EH (cell line): ENCODE measurements at places on chromosomes 5 and 9.

DNA sequence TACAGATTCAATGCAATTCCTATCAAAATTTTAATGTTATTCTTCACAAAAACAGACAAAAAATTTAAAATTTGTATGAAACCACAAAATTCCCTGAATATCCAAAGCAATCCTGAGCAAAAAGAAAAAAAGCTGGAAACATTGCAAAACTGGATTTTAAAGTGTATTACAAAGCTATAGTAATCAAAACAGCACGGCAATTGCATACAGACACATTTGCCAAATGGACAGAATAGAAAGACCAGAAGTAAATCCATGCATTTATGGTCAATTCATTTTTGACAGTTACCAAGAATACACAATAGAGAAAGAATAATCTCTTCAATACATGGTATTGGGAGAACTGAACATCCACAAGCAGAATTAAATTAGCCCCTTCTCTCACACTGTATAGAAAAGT is 110.5 kb downstream of the TMEM232 start:
- no peak for DNase-seq

DNA sequence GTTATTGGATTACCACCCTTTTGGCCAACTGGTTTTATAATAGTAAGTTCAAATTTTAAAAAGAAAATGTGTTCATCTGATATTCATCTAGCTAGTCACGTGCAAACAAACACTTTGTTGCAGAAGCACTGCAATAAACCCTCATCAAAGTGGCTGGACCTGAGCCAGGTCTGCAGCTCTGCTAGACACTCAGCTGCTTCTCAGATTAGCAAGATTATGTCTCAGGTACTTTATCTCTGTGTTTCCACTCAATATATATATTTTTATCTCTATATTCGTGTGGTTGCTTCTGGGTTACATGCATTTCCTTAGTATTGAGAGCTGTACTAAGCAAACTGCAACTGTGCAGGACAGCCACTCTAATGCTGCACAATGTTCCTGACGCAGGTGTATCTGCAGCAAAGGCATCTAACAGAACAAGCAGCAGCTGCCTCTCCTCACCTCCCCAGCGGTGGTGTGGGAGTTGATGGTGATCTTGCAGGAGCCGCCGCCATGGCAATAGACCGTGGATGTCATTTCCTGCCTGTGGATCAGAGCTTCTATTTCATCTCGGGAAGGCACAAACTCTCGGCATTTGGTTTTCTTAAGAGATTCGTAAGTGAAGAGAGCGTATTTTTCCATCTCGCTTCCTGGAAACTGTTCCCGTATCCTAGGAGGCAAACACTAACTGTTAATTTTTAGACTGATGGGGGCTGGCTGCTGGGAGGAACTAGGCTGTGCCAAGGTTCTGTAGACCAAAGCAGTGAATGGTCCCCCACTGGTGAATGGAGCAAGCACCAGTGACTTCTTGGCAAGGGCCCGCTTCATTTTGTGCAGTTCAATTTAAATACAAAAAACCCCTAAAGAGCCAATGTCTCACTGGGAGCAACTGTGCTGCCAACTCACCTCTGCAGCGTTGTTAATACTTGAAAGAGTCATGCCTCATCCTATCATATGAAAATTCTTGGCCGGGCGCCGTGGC is 56.7 kb upstream of the RETREG1 start:
- no peak for DNase-seq

- DNase-seq: no peak
These were observed 108.9 kb upstream of the CHD1 start for GRCh38 chr5:99037668-99038067.

DNA sequence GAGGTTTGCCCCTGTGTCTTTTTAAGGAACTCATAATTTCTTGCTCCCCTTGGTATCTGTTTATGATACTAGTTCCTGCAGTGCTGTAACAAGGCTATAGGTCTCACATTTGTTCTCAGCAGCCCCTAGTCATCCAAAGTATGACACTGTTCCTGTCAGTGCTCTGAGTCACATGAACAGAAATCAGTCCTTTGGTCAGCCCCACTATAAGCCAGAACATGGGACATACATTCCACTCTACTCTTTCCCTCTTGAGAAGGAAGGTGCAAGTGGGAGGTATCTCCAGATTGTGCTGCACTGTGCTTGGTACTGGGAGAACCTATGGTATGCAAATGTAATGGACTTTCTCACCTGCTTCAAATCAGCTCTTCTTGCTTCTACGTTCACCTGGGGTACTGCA is 87.0 kb downstream of the IARS1 start:
- DNase-seq: peak; percentile 27

DNA sequence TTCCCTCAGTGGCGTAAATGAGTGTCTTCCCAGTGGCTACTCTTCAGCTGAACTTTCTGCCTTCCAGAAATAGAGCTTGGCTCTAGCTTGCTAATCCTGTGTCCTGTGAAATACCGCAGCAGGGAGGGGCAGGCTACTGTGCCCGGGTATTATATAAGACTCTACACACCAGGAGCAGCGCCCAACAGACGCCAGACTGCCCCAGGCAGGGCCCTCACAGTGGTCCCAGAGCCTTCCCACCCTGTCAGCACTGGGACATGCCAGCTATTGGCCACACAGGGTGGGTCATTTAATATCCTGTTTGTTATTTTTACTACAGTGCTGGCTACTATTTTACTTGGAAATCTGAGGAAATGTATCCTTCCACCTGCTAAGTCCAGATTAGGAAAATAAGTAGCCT is 121.0 kb downstream of the FEM1C start:
- no peak for DNase-seq

GRCh38 chr5:163534492-163535094 is 29.2 kb downstream of the MAT2B start:
- no peak for DNase-seq

GRCh38 chr9:133750982-133751649 is 13.0 kb upstream of the SARDH start:
- no peak for DNase-seq

DNA sequence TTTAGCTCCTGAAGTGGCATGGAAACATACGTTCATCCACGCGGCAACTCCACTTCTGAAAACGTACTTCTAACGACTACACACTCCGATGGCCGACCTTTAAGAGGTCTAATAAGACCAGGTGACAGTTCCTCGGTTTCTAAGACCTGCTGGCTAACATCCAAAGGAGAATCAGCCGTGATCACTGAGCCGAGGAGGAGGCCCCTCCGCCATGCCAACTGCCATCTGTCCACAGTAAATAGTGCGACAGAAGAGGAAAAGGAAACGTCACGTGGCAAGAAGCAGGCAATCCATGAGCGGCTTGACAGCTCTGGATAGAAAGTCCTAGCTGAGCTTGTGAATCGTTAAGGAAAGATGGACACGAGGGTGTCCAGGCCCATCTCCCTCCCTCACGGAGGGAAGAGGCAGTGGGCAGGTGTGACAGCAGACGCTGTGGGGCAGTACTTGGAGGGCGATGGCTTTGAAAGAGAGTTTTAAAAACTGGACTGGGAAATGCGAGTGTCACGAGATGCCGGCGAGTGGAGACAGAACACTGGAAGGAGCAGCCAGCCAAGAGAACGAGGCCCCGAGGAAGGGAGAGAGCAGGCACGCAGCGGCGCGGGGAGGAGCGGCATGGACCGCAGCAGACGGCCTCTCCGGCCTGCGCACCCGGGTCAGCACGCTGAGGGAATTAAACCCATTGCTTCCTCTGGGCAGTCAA is 66.7 kb upstream of the TBC1D9B start:
- DNase-seq: no peak

- DNase-seq: no peak
These were observed 13.1 kb upstream of the HSD17B4 start for GRCh38 chr5:119439140-119439631.

GRCh38 chr9:134286471-134287245 is 39.6 kb upstream of the RXRA start:
- peak; percentile 7 for DNase-seq

GRCh38 chr5:145944328-145944727 is 8.0 kb downstream of the SH3RF2 start:
- no peak for DNase-seq

GRCh38 chr5:148312153-148312552 is at the start of gene SPINK7:
TSS of gene SPINK7 (plus strand) at chr5:148312423. CDS start at chr5:148312484, 61 bp downstream.
- DNase-seq: no peak

- DNase-seq: peak; percentile 66
These were observed 37.8 kb upstream of the ATP6V1G1 start for GRCh38 chr9:114549697-114550330.

DNA sequence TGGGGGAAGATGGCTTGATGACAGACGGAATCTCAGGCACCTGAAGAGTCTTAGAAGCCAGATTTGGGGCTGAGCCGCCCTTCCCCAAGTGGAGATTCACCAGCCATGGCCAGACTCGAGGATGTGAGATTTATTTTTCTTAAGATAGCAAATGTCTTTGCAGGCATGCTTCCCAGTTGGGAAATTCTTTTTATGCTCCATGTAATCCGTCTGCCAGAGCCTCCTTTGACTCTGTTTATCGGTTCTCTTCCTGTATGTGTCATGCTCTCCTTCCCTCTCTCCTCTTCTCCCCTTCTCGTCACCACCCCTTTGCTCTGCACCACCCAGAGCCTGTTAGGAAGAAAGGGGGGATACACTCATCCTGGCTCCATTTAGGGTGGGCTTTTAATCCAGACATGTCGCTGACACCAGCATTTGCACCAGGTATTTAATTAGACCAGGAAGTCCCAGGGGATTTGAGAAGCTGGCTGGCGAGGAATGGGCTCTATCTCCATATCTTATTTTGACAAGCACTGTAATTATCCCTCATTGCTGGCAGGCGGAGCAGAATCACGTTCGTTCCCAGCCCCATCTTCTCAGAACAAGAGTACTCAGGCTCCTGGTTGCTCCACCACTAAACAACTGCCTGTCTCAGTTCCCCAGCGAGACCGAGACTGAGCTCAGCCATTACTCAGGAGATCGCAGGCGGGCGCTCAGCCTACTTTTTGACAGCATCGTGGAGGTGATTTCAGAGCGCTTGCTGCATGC is 50.9 kb downstream of the KCNIP1 start:
- peak; percentile 6 for DNase-seq

- DNase-seq: no peak
These were observed 97.0 kb upstream of the NIPAL4 start for GRCh38 chr5:157362982-157363381.

- no peak for DNase-seq
These were observed 50.2 kb upstream of the ZBTB43 start for GRCh38 chr9:126754436-126755316.

DNA sequence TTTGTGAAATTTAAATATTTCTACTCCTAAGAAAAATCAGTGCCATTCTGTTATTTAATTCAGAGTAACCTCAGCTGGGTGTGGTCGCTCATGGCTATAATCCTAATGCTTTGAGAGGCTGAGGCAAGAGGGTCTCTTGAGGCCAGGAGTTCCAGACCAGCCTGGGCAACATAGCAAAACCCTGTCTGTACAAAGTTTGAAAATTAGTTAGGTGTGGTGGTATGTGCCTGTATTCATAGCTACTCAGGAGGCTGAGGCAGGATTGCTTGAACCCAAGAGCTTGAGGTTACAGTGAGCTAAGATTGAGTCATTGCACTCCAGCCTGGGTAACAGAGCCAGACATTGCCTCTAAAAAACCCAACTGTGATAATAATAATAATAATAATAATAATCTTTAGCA is 44.8 kb upstream of the CNTLN start:
- no peak for DNase-seq

DNA sequence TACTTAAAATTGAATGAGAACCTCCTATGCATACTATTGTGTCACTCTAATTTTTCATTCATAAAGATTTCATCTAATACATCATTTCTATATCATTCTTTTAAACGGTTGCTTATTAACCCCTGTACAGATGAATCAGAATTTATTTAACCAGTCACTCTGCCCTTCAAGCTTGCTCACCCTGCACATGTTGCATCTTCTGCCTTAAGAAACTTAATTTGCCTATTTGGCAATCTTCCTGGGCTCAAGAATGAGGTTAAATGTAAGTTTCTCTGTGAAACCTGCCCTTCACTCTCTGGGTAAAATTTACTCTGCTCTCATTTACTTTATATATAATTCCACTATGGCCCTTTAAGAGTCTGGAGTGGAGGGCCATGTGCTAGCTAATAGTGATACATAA is 434.7 kb upstream of the ZNF608 start:
- DNase-seq: no peak

GRCh38 chr5:118017536-118017935 is 970.8 kb downstream of the DTWD2 start:
- no peak for DNase-seq

DNA sequence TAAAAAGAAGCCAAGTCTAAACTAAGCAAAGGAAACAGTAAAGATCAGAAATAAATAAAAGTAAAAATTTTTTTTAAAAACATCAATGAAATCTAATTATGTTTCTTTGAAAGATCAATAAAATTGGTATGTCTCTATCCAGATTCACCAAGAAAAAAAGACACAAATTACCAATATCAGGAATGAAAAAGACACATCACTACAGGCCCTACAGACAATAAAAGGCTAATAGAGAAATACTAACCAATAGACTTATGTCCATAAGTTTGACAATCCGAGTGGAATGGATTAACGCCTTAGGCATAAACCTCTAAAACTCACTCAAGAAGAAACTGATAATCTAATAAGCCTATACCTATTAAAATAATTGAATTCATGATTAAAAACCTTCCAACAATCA is 12.4 kb downstream of the BRD3OS start:
- no peak for DNase-seq

- DNase-seq: peak; percentile 42
These were observed 213.4 kb downstream of the PRR16 start for GRCh38 chr5:120677481-120677880.

DNA sequence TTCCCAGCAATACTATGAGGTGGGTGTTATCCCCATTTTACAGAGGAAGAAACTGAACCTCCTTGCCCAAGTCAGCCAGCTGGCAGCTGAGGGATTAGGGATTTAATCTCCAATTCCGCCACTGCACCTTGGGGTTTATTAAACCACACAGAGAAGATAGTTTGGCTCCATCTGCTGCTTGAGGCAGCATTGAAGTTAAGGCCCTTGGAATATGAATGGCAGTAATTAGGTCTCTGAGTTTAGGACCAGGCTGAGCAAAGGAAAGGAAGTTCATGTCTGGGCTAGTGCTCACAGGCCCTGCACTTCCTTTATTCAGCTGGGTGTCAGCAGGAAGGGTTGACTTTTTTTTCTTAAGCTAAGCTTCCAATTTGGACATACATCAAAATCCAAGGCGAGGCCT is 86.9 kb upstream of the GDNF start:
- DNase-seq: peak; percentile 30

DNA sequence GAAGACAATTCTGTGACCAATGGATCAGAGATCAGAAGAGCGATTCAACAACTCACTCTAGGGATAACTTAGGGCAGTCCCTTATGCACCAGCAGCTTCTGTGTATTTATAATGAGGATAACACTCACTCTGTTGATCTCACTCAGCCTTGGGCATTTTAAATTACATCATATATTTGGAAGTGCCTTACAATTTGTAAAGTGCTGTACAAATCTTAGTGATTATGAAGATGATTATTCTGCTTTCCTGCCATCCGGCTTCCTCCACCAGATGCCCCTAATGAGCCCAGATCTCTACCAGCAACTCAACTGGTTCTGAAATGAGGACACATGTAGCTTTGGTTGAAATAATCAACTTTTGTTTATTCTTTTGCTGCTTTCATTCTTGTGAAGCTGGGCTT is 105.3 kb downstream of the PCSK1 start:
- peak; percentile 47 for DNase-seq

DNA sequence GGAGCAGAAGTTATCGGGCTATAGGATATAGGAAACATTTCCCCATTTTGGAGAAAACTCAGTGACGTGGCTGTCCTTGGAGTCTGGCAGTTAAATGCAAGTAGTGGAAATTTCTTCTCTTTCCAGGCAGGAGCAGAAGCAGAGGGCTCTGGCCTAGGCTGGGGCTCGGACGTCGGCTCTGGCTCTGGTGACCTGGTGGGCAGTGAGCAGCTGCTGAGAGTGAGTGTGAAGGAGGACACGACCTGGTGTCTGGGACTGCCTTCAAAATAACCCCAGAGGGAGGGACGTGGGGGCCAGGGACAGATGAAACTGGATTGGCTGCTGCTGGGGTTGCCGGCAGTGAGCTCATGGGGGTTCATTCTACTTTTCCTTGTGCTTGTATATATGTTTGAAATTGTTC is 79.5 kb downstream of the COL15A1 start:
- no peak for DNase-seq
